ENCODE measurements at places on chromosomes 5 and 9.
A peak's percentile ranks its signal among the peaks of the same experiment; 100 is the strongest.

DNA sequence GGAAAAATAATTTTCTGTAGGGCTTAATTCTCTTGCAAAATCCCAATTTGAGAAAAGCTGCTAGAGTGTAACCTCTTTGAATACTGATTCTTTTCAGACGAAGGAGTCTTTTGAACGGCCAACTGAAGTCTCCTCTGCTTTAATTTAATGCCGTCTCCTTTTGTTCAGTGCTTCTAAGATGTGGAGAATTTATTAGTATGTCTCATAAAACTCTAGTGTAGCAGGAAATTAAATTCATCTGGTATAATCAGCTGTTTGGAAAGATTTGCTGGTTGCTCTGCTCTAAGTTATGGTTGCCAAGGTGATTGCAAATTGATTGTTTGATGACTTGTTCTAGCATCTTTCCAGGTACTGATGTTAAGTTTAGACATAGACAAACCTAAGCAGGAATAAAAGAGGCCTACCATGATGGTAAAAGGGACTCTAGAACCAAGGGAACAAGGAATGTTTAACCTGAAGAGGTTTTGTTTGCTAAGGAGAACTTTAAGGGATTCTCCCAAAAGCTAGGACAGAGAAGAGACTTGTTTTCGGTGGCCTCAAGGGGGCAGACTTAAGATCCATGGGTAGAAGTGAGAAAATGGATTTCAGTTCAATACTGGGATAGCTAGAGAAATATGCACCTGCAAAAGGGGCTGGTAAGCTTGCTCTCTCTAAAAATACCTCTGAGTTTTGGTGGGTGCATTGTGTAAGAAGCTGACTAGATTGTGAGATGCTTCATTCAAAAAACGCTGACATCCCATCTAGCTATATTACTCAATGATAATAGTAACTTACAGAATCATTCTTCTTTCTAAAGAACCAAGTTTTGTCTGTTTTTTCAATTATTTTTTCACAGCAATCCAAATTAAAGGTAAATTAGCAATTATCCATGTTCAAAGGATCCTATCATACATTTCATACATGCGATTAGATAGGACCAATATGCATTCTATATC is 5.7 kb upstream of the ADRB2 start:
- DNase-seq, result no peak
- H3K4me1 ChIP-seq, result no peaks in the 10 kb centered on the region
- H3K36me3 ChIP-seq, result no peaks in the 10 kb centered on the region

DNA sequence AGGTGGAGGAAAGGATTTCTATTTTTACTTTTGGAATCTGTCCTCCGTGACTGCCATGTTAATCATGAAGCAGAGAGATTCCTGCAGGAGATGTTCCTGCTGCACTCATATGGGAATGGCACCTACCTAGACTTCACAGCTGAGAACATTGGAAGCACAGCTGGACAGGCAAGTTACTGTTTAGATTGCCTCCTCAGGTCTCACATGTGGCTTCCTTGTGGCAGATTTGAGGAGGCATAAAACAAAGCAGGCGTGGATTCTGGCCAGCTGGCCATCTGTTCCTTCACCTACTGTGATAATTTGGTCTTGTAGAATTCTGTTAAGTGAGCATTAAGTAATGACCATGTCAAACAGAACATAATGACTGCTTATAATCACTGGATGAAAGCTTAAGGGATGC is 193.4 kb downstream of the EDIL3 start:
- no peaks in the 10 kb centered on the region for H3K4me1 ChIP-seq
- no peak for DNase-seq
- H3K4me3 ChIP-seq, result no peak overlapping the region
- no peak overlapping the region for H3K27ac ChIP-seq

- no peaks in the 10 kb centered on the region for H3K27me3 ChIP-seq
- H3K36me3 ChIP-seq, result no peaks in the 10 kb centered on the region
- no peaks in the 10 kb centered on the region for H3K4me1 ChIP-seq
- no peak overlapping the region for H3K4me3 ChIP-seq
These were observed 67.1 kb downstream of the ADAMTS12 start for GRCh38 chr5:33824516-33825195.

- H3K27me3 ChIP-seq, result no peaks in the 10 kb centered on the region
- H3K4me1 ChIP-seq, result no peaks in the 10 kb centered on the region
These were observed 59.3 kb upstream of the GLRX start for GRCh38 chr5:95881833-95882232.

DNA sequence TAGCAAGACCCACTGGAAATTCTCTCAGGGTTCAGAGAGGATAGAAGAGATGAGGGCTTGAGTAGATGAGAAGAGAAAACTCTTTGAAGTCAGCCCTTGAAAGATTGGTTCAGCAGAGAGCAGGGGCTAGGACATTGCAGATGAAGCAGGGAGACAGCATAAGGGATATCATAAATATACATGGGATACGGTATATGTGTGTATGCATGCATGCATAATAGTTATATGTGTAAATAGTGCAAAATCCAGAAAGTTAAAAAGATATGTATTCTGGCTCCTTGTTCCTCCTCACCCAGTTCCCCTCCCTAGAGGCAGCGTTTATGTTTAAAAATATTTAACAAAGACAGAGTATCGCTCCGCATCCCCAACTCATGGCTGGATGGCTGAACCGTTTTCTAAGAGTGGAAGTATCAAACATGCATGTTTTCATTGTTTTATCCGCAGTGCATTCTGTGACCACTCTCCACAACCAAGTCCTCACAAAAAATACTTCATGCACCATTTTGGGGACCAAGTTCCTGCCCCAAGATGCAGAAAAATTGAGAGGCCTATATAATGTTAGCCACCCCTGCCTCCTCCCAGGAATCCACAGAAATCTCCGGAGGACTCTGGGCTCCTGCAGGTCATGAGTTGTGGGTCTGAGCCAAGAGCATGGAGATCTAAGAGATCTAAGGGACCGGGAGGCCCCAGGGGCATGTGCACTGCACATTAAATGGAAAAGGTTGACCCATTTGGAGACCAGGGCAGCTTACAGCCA is 119.5 kb downstream of the MTX3 start:
- H3K36me3 ChIP-seq, result no peaks in the 10 kb centered on the region
- H3K27me3 ChIP-seq, result peaks cover 11% of the 10 kb centered on the region
- no peak overlapping the region for H3K27ac ChIP-seq
- no peak for DNase-seq

DNA sequence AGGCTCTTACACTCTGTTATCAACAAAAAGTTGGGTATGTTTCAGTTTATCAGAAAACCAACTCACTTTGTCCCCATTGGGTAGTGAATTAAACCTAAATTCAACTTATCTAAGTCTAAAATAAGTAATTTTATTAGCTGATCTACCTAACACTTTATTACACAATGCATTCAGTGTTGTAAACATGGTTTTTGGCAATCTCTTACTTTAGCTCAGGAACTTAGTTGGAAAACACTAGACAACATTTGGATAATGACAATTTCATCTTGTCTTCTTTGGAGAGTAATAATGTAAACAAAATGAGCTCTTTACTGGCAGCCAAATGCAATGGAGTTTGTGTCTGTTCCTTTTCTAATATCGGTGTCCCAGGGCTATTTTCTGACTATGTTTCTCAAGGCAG is 33.0 kb downstream of the FGF10 start:
- no peak overlapping the region for H3K27ac ChIP-seq
- no peaks in the 10 kb centered on the region for H3K27me3 ChIP-seq
- no peak overlapping the region for H3K4me3 ChIP-seq
- no peaks in the 10 kb centered on the region for H3K4me1 ChIP-seq

DNA sequence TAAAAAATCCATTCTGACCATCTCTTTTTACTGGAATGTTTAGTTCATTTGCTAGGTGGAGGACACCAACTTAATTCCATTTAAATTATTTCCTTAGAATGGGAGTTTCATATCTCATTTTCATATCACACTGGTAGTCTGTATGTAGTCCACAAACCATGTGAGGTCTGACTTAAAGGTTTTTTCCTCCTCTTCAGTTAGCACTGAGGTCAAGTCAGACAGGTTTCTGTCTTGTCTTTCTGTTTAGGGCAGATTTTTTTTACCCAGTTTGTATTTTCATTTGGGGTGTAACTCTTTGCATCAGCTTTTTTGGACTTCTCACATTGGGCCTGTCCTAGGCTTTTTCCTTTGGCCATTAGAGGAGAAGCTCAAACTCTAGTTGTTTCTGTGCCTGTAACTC is 75.3 kb downstream of the RANBP17 start:
- H3K36me3 ChIP-seq, result no peaks in the 10 kb centered on the region
- H3K4me1 ChIP-seq, result no peaks in the 10 kb centered on the region
- no peak overlapping the region for H3K4me3 ChIP-seq
- H3K27me3 ChIP-seq, result no peaks in the 10 kb centered on the region

- no peaks in the 10 kb centered on the region for H3K4me1 ChIP-seq
- no peaks in the 10 kb centered on the region for H3K27me3 ChIP-seq
- no peak overlapping the region for H3K27ac ChIP-seq
These were observed 109.8 kb downstream of the KIAA0825 start for GRCh38 chr5:94508461-94509148.

DNA sequence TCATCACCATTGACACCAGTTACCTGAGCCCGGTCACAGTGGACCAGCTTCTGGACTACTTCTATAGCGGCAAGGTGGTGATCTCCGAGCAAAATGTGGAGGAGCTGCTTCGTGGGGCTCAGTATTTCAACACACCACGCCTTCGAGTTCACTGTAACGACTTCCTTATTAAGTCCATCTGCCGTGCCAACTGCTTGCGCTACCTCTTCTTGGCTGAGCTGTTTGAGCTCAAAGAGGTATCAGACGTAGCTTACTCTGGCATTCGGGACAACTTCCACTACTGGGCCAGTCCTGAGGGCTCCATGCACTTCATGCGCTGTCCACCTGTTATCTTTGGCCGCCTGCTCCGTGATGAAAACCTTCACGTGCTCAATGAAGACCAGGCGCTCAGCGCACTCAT is 520 bp downstream of the CCIN start:
- H3K4me1 ChIP-seq, result peaks cover 3% of the 10 kb centered on the region
- no peaks in the 10 kb centered on the region for H3K27me3 ChIP-seq
- no peaks in the 10 kb centered on the region for H3K36me3 ChIP-seq

- peak overlapping the region; percentile 91 for H3K27ac ChIP-seq
- peaks cover 6% of the 10 kb centered on the region for H3K36me3 ChIP-seq
- peaks cover 35% of the 10 kb centered on the region for H3K4me1 ChIP-seq
These were observed 639 bp downstream of the EHMT1 start for GRCh38 chr9:137619240-137620047.

- H3K27ac ChIP-seq, result peak overlapping the region; percentile 54
- H3K36me3 ChIP-seq, result no peaks in the 10 kb centered on the region
- H3K4me1 ChIP-seq, result peaks cover 68% of the 10 kb centered on the region
- DNase-seq, result no peak
These were observed 13.1 kb downstream of the NACC2 start for GRCh38 chr9:136081826-136082495.

Measured in Panc1 (cell line).